ENCODE measurements at places on chromosomes 16 and 17.

GRCh38 chr17:67642488-67642887 is 75.2 kb upstream of the NOL11 start:
- DNase-seq = no peak

- DNase-seq = peak; percentile 68
Measured at GRCh38 chr17:49575679-49576087, at the start of gene NXPH3. Gene NXPH3, plus strand, starts transcription at chr17:49575871. Its CDS starts 349 bp downstream, at chr17:49576220.

GRCh38 chr16:68356249-68356918 is 45.6 kb downstream of the PRMT7 start:
- peak; percentile 72 for DNase-seq

DNA sequence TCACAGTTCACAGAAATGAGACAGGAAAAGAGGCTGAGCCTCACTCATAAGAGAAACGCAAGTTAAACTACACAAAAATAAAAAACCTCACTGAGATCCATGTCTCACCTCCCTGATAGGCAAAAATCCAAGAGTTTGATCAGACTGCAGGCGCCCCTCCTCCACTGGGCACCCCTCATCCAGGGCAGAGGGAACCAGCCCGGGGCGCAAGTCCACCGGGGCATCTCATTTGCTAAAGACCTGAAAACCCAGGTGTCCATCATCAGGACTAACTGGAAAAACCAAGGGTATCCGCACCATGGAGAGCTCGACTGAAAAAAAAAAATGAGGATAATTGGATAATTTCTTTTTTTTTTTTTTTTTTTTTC is 2.6 kb downstream of the HBZ start:
- DNase-seq = no peak

DNA sequence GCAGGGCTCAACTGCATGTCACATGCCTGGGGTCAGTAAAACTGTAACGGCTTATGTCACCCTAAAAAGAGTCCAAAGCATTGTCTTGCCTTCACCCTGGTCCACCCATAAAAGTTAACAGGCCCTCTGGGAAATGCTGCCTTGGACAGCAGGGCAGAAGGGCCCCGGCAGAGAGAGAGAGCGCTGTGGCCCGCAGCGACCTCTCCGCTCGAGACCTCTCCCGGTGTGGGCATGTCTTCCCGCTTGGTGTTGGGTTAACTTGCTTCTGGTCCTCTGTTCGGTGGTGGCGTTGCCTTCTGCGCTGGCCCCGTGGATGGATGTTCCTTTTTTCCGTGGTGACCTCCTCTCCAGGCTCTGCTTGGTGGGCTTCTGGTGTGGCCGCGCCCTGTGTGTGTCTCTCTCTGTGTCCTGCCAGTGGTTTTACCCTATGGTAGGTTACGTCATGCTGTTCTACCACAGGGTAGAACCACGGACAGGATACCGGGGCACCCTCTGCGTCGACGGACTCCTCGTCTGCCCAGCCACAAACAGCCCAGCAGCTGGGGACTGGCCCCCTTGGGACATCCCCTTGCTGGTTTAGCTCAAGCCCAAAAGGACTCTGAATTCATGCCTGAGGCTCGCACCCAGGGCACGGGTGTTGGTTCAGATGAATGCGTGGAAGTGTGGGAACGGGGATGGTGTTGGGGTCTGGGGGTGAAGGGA is 18.3 kb upstream of the CLEC18A start:
- no peak for DNase-seq

- no peak for DNase-seq
Measured at GRCh38 chr16:1626327-1626726, 14.2 kb downstream of the CRAMP1 start.

DNA sequence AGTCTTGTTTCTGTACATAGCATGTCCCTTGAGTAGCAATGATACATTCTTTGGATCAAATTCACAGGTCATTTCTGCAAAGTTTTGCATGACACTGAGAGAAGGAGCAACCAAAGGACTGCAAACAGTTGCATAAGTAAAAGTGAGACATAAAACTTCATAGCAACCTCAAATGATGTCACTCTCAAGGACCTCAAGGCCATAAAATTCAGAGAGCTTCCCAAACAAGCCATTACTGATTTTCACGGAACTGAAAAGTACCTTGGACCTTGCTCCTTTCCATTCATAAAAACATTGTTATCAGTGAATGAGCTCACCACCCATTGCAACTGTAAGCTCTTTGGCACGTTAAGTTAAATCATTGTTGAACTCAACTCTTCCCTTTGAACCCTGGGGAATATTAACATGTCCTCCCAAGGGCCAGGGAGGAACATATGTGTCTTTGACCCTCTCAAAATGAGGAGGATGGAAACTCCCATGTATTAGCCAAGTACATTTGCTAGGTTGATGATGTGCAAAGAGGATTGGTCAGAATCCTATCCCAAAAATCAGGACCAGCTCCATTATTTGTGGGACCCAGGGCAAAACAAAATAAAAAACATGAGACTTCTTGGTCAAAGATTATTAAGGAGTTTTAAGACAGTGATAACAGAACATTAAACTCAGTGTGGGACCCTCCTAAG is 275.0 kb upstream of the DYNLRB2 start:
- DNase-seq = no peak

DNA sequence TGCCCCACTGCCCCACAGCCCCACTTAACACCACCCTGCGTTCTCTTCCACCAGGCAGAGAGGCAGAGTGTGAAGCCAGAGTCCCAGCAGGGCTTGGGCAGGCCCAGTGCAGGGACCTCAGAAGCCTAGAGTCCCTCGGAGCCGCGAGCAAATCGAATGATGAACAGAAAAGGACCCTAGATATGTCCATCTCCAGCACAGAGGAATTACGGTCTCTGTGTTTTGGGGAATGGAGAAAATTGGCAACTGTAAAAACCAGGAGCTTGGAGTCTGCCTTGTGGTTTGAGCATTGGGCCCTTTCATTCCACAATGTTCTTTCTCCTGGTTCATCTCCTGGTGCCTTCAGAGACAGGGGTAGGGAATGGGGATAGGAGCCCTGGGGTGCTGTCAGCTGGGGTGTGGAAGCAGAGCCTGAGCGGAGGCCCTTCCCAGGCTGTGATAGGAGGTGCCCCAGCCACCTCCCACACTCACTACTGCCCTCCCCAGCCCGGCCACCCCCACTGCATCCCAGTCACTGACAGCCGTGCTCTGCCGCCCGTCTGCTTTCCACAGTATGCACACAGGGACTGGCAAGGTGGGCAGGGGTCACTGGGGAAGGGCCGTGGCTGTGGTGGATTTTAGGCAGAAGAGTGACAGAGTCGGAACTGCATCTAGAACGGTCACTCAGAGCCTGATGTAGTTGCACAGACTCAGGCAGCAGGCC is 26.7 kb downstream of the TBX4 start:
- DNase-seq = no peak

DNA sequence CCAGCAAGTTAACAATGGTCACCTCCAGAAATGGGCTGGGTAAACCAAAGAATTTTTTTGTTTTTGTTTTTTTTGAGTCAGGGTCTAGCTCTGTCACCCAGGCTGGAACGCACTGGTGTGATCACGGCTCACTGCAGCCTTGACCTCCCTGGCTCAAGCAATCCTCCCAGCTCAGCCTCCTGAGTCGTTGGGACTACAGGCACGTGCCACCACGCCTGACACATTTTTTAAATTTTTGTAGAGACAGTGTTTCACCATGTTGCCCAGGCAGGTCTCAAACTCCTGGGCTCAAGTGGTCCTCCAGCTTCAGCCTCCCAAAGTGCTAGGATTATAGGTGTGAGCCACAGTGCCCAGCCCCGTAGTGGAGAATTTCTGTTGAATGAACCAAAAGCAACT is 1.7 kb downstream of the SPSB3 start:
- DNase-seq = no peak

- DNase-seq = no peak
Measured at GRCh38 chr17:33972763-33973162, 282.3 kb upstream of the CCL2 start.

DNA sequence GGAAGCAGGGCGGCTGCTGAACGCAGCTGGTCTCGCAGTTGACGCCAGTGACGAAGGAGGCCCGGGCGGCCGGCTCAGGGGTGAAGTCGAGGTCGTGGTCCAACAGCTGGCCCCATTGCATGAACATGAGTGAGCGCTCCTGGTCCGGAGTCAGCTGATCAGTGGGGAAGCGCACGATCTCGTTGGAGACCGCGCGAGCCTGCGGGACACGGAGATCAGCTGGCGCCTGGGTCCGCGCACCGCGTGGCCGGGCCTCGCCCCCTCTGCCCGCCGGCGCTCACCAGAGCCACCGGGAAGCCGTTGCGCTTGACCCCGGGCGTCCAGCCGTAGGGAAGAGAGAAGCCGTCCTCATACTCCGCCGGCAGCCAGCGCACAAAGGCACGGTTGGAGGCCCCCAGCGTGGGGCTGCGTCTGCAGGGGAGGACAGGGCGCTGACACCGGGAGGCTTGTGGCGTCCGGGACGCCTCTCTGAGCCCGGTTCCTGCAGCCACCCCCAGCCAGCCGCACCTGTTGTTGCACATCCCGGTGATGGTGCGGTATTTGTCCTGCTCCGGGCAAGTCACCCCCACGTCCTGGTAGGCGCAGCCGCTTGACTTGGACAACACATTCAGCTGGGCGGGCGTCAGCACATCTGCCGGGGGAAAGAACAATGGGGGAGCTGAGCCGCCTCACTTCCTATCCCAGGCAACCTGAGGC is 1.6 kb downstream of the MPO start:
- no peak for DNase-seq

DNA sequence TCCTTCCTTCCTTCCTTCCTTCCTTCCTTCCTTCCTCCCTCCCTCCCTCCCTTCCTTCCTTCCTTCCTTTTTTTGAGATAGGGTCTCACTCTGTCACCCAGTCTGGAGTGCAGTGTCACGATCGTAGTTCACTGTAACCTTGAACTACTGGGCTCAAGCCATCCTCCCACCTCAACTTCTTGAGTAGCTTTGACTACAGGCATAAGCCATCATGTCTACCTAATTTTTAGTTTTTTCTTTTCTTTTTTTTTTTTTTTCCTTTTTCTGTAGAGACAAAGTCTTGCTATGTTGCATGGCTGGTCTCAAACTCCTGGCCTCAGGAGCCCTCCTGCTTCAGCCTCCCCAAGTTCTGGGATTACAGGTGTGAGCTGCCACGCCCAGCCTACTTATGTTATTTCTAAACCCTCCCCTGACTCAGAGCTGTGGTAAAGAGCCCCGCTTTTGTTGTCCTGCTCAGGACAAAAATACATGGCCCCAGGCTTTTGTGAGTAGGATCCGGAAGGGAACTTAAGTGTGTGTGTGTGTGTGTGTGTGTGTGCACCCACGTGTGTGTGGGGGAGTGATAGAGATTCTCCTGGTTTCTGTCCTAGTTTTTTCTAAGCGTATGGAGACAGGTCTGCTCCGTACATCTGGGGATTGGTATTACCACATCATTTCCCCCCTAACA is 67.1 kb downstream of the PRKCB start:
- no peak for DNase-seq

- no peak for DNase-seq
Measured at GRCh38 chr16:59527206-59527997, 793.3 kb upstream of the GOT2 start.

- peak; percentile 67 for DNase-seq
Measured at GRCh38 chr17:74325743-74326379, at the start of gene KIF19. Gene KIF19, plus strand, starts transcription at chr17:74326226. Its CDS starts 124 bp downstream, at chr17:74326350.

DNA sequence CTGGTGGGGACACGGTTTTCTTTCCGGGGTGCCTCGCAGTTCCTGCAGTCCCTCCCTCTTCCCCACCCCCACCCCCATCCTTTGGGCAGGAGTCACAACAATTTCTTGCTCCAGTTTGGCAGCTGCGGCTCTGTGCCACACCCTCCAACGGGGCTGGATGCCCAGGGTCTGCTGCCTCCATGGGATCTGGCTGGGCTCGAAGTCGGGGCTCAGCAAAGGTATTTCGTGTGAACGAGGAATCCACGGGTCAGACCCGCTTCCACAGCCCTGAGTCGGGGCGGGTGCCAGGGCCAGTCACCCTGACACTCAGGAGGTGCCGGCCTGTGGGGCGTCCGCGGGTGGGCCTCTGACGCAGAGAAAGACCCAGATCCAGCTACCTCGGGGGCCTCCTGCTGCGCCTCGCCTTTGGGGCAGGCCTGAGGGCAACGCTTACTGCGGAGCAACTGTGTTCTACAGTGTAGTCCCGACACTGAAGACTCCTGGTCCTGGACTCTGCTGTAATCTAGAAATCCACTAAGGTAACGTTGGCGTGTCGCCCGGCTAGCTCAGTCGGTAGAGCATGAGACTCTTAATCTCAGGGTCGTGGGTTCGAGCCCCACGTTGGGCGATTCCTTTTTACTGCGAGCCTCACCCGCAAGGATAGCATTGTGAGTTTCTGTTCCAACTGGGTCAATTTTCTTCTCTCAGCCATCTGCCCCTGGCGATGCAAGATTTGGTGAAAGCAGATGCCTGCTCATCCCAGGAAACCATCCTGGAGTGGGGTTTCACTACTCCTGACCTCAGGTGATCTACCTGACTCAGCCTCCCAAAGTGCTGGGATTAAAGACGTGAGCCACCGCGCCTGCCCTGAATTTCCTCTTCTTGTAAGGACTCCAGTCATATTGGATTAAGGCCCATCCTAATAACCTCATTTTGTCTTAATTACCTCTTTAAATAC is 12.6 kb upstream of the OR1F1 start:
- peak; percentile 29 for DNase-seq

GRCh38 chr16:20740007-20740883 is 1.4 kb downstream of the THUMPD1 start:
- DNase-seq = peak; percentile 4

- no peak for DNase-seq
Measured at GRCh38 chr17:41184480-41184961, at the start of gene KRTAP4-1. Gene KRTAP4-1, minus strand, starts transcription at chr17:41184911. Its CDS starts 57 bp downstream, at chr17:41184854.

DNA sequence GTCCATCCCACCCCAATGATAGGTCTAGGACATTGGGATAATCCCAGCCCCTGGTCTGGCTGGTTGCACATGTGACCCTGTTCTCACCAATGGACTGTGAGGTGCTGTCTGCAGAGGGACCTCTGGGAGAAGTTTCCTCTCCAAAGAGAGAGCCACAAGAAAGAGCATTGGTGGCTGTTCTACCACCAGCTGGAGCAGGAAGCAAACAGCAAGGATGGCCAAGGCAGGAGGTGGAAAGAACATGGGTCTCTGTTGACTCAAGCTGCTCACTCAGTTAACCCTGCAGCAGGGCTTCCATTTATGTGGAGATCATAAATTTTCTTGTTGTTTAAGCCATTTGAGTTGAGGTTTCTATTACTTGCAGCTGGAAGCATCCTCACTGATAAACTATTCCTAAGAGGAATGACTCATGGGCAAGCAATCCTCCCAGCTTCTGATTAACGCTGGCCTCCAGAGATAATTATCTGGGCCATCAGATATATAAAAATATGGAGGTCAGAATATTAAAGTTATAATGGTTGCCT is 52.6 kb downstream of the CYB5B start:
- DNase-seq = no peak

DNA sequence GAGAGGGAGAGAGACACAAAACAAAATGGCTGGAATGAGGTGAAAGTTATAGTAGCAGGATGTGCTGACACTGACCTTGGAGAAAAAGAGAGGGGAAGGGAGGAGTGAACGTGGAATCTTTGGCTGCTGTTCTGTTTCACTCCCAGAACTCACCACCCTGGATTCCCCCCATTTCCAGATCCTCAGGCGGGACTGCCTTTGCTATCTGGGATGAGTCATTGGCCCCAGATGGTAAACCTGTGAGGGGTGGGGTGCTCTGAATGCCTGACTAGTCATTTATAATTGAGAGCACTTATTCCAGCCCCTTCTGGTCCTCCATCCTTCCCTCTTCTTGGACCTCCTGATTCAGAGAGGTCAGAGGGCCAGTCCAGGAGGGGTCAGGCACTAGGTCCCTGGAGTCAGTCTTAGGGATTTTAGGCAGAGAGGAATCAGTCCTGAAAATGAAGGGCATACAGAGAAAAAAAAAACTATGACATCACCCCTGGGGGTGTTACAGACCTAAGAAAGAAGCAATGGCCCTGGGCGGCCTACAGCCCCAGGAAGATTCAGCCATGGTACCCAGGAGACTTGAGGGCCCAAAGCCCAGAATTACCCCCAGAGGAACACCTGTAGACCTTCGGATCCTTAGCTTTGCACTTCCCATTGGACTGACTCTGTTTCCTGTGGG is 2.2 kb upstream of the ZG16 start:
- DNase-seq = no peak
